ENCODE measurements at places on chromosomes 16 and 17.

GRCh38 chr16:88866151-88866920, at the start of gene PABPN1L:
PABPN1L (minus strand) TSS chr16:88866660; CDS start chr16:88866606, 54 bp downstream.
- no peak for DNase-seq

- no peak for DNase-seq
Observed at GRCh38 chr17:34442387-34443111, 79.5 kb upstream of the CCL1 start.

- DNase-seq: no peak
Observed at GRCh38 chr16:30700491-30700890, 1.5 kb downstream of the SRCAP start.

GRCh38 chr17:16976725-16977550, 5.0 kb upstream of the TNFRSF13B start:
- DNase-seq: no peak

- no peak for DNase-seq
Observed at GRCh38 chr16:78402833-78403232, 303.4 kb downstream of the WWOX start.

- no peak for DNase-seq
Observed at GRCh38 chr17:69175625-69176456, 34.1 kb upstream of the ABCA6 start.

DNA sequence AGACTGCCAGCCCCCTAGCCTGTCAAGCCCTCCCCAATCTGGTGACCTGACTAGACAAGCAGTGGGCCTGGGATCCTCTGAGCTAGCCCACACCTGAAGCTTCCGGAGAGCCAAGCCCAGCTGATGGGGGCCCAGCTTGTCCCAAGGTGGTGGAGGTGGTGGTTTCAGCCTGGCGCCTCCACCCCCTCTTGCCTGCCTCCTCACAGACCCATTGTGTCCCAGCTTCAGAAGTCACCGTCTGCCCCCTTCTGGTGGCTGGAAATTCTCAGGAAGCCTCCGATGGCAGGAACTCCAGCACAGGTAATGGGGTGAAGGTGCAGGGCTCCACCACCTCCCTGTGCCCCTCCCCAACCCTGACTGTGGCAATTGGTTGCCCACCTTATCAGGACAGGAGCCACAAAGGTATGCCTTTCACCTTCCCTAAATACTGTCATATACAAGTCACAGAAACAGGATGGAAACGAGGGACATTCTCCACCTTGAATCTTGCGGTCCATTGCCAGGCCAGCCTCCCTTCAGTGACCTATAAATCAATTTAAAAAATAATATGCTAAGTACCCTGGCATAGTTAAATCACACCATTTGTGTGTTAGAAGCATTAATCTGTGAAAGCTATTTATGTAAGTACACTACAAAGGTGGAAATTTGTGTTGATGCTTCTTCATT, 66.0 kb upstream of the ZNF423 start:
- no peak for DNase-seq

GRCh38 chr17:75854881-75855309, 240 bp downstream of the WBP2 start:
- DNase-seq: peak; percentile 77

- peak; percentile 51 for DNase-seq
Observed at GRCh38 chr17:29369831-29370735, 20.1 kb upstream of the TAOK1 start.

DNA sequence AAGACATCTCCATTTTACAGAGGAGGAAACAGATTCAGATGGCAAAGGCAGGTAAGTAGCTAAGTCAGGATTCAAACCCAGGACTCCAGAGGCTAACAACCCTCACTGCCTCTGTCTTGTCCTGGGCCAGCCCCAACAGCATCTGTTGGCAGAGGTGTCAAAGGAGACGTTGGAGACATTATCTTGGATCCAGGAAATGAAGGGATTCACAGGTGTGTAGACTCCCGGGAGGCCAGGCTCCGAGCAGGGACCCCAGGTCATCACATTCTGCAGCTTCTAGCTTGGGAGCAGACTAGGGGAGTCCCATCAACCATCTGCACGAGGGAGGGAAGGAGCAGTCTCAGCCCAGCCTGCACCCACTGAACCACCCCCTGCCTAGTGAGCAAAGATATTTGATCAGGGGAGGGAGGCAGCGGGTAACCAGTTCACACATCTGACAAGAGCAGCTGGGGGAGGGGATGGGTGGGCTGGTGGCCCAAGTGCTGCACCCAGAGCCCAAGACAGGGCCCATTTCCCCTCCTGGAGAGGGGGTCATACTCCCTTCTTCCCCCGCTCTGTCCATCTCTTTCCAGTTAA, 1.0 kb upstream of the B9D1 start:
- no peak for DNase-seq

GRCh38 chr17:50289991-50290702, 15.9 kb downstream of the TMEM92 start:
- DNase-seq: no peak

DNA sequence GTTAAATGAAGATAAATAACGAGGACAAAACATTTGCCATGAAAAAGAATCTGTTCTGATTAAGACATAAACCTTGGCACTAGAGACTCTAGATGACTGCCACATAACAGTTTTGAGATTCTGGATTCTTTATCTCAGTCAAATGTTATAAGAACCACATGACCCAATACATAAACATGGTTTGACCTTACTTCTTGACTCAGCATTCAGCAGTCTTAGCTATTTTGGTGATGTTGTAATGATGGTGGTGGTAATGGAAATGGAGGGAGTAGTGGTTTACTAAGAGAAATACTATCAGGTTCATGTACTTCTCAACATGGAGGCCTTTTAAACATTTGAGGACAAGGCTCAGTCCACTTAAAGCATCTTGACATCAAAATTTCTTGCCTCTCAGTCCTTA, 925.4 kb downstream of the CDH11 start:
- no peak for DNase-seq

All from hypothalamus (tissue), 51 donors.